ENCODE measurements at places on chromosomes 12 and 14.

- no peak for DNase-seq
Observed at GRCh38 chr14:94971750-94972149, 185.6 kb downstream of the DICER1 start.

DNA sequence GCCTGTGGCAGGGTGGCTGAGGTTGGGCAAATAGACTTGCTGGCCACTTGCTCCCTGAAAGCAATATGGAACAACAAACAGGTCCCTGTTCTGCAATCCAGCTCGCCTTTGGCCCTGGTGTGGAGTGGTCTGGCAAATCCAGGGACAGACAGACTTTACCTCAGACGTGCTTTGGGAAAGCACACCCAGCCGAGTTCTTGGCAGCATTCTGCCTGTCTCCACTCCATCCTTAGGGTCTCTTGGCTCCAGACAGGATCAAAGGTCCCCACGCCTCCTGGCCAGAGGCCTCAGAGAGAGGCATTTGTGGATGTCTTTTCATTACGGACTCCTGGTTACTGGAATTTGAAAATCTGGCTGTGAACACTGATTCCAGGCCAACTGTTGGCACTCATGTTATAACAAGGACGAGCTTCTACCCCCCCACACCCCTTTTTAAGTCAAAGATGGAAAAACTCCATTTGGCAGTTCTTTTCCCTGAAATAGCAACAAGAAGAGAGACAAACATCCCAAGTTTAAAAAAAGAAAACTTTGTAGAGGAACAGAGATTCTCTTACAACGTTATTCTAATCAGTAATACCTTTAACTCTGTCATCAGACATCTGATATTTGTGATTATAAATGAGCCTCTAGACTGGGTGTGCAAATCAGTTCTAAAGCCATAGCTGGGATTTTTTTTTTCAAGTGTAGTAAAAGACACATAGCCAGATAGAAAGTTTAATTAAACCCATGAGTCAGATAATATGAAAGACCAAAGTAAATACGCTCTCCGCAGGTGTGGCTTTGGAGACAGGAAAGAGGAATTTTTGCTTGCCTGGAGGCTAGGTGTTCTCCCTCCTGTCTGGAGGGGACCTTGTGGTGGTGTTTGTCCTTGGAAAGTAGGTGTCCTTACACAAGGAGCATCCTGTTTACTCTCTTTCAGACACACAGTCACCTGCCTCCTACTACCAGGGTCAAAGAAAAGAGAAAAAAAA is 60.7 kb downstream of the GALNT8 start:
- no peak for DNase-seq

DNA sequence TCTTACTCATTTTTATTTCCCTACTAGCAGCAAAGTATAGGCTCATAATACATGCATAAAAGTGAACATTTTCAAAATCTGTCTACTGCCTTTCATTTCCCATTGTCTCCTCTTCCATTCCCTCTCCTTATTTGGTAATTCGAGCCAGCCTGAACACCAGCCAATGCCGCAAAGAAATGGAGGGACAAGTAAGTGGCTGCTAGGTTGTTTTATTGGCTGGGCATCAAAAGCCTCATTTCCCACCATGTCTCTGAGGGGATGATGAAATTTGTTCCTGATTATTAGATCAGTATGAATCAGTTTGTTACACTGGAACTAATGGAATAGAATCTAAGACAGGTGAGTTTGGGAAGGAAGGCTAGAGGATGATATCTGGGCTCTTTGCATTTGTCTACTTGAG is 143.5 kb downstream of the KCNA5 start:
- no peak for DNase-seq

DNA sequence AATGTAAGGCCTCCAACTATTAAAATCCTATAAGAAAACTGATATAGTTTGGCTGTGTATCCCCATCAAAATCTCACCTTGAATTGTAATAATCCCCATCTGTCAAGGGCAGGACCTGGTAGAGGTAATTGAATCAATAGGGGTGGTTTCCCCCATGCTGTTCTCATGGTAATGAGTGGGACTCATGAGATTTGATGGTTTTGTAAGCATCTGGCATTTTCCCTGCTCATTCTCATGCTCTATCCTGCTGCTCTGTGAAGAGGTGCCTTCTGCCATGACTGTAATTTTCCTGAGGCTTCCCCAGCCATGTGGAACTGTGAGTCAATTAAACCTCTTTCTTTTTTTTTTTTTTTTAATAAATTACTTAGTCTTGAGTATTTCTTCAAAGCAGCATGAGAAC is 31.9 kb downstream of the TSPAN19 start:
- no peak for DNase-seq

GRCh38 chr12:102342281-102343006 is 137.9 kb downstream of the IGF1 start:
- no peak for DNase-seq

DNA sequence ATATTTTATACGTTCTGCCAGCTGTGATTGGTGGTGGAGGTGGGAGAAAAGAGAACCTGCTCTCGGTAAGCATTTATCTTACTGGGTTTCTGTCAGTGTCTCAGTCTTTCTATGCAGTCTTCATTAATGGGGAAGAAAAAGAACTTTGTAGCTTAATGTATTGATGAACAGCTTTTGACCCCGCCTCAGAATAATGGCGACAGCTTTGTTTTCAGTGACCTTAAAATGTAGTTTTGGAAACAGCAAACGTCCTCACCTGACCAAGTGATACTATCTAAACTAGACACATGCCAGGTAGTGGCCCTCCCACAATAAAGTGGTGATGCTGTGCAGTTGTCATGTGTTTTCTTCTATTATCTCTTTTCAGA is 1.4 kb downstream of the DACT1 start:
- no peak for DNase-seq

DNA sequence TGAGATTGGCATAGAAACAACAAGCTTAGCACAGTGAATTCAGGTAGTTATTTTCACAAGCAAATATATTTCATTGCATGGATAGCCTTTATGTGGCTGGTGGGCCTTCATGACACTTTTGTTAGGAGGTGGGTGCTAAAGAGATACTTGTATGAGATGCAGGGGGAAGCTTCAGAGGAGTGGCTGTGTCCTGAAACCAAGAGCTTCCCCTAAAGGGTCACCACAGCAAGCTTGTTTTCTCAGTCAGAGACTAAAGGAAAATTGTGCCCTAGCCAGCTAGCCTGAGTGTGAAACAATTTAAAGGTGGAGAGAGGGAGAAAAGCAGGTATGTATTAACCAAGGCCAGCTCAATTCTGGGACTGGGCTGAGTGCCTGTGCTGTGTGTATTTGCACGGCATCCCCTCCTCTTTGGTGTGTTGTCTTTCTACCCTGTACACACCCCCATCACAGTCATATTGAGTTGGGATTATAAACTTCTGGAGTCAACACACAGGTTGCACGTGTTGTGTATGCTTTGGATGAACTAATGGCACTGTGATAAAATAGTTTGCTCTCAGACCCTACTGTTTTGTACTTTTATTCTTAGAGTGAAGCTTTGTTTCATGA is 79.2 kb downstream of the RASSF8 start:
- no peak for DNase-seq

DNA sequence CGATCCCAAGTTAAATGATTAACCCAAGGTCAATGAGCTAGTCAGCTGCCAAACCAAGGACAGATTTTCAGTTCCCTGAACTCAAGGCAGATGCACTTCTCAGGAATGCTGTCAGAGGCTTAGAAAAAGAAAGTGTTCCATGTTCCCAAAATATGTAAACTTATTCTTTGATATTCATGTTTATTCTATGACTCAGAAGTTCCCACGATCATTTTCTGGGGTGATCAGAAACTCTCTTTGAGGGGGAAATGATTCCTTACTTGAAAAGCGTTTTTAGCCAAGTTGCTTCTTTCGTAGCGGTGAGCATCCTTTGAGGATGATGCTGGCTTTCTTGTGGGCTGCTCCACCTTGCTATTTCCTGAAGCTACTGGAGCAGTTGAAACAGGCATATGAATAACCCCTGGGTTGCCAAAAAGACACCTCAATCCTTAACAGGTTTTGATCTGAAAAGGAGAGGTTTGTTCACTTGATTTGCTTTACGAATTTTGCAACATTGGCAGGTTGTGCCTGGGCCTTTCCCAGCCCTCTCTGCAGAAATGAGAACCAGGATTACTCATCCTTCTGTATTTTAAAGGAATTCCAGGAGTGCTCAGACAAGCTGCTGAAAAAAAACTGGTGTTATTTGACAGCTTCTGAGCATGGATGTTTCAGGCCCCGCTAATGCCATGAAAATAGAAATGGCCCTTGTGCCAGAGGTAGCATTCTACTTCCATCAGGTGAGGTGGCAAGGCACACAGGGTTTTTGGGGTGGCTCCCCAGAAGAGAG is 121.4 kb upstream of the HIF1A start:
- DNase-seq = no peak

- DNase-seq = no peak
Observed at GRCh38 chr12:87119713-87120112, 863.5 kb upstream of the MGAT4C start.

GRCh38 chr14:98203421-98203820 is 1068.6 kb downstream of the BCL11B start:
- no peak for DNase-seq

GRCh38 chr12:101772012-101772775 is 32.9 kb upstream of the SYCP3 start:
- DNase-seq = no peak

DNA sequence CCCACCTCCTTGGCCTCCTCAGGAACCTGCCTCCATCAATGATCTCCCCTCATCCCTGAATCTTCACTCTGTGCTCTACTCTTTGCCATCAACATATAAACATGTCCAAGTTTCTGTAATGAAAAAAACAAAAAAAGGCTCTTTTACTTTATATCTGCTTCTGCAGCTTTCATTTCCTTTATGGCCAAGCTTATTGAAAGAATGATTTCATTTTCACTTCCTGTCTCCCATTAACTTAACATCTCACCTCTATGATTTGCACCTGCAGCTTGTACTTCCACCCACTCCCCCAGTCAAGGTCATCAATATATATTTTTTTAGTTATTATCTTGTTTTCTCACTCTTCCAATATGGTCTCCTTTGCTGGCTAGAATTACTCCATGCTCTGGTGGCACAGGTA is 15.6 kb upstream of the RNU6-7 start:
- DNase-seq = no peak

GRCh38 chr12:43836475-43836989 is 651 bp downstream of the TMEM117 start:
- peak; percentile 7 for DNase-seq

DNA sequence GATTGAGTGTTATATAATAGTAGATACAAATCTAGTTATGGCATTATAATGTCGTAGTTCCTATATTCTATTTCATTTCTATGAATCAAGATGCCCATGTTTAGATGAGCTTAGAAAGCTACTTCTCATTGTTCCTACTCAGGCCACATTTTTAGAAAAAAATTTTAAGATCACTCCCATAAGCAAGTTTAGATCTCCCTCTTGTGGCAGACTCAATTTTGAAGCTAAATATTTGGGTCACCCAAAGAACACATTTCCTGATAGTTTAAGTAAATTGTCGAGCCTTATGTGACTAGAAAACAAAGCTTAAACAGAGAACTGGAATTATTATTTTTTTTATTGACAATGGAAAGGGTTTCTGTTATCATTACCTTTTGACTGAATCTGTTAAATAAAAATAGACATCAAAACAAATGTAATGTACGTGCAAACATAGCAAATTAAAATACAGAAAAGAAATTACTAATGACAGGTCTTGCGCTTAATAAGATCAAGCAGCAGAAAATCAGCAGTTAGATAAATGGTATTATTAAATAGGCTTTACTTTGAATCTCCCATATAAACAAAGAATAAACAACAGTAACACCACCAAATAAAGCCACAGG is 180.2 kb downstream of the ACSS3 start:
- DNase-seq = peak; percentile 54

GRCh38 chr14:36241183-36241582 is 64.7 kb upstream of the PTCSC3 start:
- no peak for DNase-seq

GRCh38 chr12:31507966-31508365 is 83.0 kb downstream of the DENND5B start:
- DNase-seq = no peak

GRCh38 chr12:92434607-92435025 is 268.2 kb upstream of the PLEKHG7 start:
- no peak for DNase-seq

DNA sequence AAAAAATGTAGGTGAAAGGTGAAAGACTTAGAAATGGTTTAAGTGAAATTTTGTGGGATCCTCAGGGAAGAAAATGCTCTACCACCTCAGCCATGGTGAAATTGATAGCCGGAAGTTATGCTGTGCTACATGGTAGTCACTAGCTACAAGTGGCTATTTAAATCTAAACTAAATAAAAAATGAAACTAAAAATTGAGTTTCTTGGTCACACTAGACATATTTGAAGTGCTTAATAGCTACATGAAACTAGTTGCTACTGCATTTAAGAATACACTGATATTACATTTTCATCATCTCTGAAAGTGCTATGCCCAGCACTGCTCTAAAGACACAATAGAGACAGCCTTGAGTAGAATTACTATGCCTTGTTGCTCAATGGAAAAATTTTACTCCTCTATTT is 10.3 kb upstream of the SLCO1B3 start:
- no peak for DNase-seq

GRCh38 chr12:1929985-1930802 is 11.7 kb upstream of the CACNA2D4 start:
- no peak for DNase-seq

Measured in glomerular endothelial cell (primary cell).